ENCODE measurements at places on chromosomes 12 and 14.

- no peak for DNase-seq
These were observed 19.2 kb upstream of the PLEKHA5 start for GRCh38 chr12:19110221-19110940.

DNA sequence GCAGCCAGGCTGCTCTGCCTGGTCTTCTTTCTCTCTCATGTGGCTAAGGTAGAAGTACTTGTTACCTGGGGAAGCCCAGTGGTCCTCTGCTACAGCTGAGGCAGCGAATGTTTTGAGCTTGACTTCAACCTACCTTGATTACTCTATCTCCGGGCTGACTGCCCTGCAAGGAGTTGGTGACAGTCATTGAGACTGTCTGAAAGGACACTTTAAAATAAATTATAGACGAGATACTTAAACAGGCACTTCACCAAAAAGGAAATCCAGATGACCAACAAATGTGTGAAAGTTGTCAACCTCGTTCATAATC is 474 bp upstream of the CIT start:
- DNase-seq = no peak

- peak; percentile 2 for DNase-seq
These were observed 185.8 kb downstream of the DUSP6 start for GRCh38 chr12:89166525-89166934.

DNA sequence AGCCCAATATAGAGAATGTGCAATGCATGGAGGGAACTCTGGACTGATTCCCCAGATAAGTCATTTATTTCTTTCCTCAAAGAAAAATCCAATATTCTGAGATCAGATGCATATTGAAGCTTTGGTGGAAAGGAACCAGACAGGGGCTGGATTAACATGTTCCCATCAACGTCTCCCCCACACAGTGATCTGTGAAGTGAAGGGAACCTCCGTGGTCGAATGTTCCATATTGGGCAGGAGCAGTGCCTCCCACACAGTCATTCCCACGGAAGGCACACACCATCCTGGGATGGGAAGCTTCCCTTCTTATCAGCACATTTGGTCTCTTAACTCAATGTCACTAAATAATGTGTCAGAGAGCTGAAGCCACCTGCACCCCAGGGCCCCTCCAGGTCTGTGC is 247.1 kb downstream of the BCL11B start:
- DNase-seq = no peak

GRCh38 chr14:38578278-38578681 is 322.4 kb upstream of the CLEC14A start:
- DNase-seq = no peak

DNA sequence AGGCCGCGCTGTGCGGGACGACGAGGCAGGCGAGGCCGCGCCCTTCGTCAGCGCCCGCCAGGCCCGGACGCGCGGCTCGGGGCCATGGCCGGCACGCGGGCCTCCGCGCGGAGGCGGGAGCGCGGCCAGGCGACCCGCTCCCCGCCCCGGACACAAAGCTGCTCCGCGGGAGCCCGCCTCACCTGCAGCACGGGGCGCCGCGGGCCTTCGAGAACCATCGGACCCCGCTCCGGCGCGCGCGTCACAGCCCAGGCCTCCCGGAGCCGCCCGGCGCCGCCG is 342 bp downstream of the DICER1 start:
- DNase-seq = no peak

GRCh38 chr12:124529565-124530276 is 37.7 kb downstream of the NCOR2 start:
- DNase-seq = no peak

- DNase-seq = no peak
These were observed 80.6 kb downstream of the CCDC59 start for GRCh38 chr12:82277582-82277981.

- DNase-seq = no peak
These were observed 28.2 kb upstream of the TMEM233 start for GRCh38 chr12:119565404-119565803.

- DNase-seq = no peak
These were observed 34.5 kb downstream of the RPH3A start for GRCh38 chr12:112826011-112826410.

GRCh38 chr12:24573621-24574020 is 375.3 kb downstream of the BCAT1 start:
- no peak for DNase-seq

GRCh38 chr12:108380382-108380781 is 41.3 kb upstream of the CMKLR1 start:
- DNase-seq = no peak

- no peak for DNase-seq
These were observed 26.5 kb downstream of the BCL7A start for GRCh38 chr12:122048151-122048550.

GRCh38 chr12:88562151-88562550 is 18.1 kb downstream of the KITLG start:
- no peak for DNase-seq

DNA sequence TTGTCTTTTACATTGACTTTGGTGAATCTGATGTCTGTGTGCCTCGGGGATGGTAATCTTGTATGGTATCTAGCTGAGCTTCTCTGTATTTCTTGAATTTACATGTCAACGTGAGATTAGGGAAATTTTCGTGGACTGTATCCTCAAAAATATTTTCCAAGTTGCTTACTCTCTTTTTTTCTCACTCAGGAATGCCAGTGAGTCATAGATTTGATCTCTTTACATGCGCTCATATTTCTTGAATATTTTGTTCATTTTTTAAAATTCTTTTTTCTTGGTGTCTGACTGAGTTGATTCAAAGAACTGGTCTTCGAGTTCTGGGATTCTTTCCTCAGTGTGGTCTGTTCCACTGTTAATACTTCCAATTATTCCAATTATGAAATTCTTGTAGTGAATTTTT is 207.7 kb downstream of the RAD51B start:
- no peak for DNase-seq

- DNase-seq = no peak
These were observed 114.0 kb upstream of the FAR2 start for GRCh38 chr12:29035112-29035511.

DNA sequence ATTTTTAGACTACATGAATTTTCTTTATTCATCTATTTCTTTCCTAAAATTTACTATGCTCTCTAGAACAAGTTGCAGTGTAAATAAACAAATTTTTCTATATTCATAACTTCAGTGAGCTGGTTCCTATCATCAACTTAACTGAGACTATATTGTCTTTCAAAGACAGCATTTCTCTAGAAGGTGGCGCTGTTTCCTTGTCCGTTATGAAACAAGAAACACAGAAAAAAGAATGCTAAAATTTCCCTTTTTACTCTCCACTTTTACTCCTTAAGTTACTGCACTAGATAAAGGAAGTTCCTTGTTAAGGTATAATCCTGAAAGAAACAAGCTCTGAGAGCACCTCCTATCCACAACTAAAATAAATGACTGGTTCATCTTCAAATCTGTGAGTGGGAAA is 8.2 kb upstream of the CLEC2A start:
- no peak for DNase-seq

- DNase-seq = no peak
These were observed 399.8 kb downstream of the RGS6 start for GRCh38 chr14:72332046-72332445.

- no peak for DNase-seq
These were observed 14.6 kb downstream of the ETV6 start for GRCh38 chr12:11664101-11664500.

DNA sequence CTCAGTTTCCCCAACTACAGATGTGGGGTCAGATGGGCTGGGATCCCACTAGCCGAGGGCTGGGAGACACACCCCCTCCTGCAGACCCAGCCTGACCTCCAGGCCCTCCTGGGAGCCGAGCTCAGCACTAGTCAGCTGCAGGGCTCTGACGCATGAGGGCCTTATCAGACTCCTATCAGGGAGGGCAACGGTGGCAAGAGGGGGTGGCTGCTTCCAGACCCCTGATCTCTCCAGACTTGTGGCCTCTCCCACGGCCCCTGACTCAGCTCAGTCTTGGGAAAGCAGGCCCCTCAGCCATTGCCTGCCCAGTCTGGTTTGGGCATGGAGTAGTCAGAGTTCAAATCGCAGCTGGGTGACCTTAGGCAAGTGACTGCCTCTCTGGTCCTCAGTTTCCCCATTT is 2.5 kb downstream of the RASAL1 start:
- no peak for DNase-seq

GRCh38 chr12:45681465-45681864 is 48.0 kb upstream of the ARID2 start:
- DNase-seq = no peak

GRCh38 chr12:111274777-111275176 is 94.1 kb downstream of the PHETA1 start:
- DNase-seq = peak; percentile 32

DNA sequence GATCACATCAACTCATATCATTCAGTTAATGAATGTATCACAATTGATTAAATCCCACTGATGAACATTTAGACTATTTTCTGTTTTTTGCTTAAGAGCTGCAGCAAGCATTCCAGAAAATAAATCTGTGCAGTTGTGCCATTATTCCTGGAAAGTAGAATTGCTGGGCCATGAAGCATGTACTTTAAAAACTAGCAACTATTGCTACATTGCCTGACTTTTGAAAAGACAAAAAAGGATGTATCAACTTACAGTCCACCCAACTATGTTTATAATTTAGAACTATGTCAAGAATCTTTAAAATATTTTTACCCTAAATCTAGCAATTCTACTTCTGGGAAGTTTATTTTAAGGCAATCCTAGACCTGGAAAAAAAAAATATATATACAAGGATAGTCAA is 33.4 kb upstream of the ERGIC2 start:
- DNase-seq = no peak

- no peak for DNase-seq
These were observed 18.2 kb downstream of the ACVRL1 start for GRCh38 chr12:51925346-51926063.

GRCh38 chr14:96739200-96739910 is 57.8 kb upstream of the VRK1 start:
- DNase-seq = no peak

DNA sequence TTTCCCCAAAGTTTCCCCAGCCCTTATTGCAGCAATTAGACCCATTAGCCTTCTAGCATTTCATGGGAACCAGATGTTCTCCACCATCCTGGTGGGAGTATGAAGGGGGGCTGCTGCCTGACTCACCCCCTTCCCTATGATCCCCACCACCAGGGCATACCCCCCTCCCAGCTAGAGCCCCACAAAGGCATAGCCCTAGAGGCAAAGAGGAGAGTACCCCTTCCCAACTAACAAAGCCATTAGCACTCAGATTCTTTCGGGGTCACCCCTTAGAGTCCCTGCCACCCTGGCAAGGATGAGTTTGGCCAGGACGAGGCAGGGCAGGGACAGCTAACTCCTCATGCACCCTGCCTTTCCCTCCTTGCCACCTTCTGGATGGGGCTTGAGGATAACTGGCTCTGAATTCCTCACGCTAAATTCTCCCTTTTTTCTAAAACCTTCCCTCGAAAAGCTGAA is 9.2 kb downstream of the RARG start:
- DNase-seq = no peak

GRCh38 chr12:12859690-12860089 is 31.7 kb upstream of the GPRC5A start:
- no peak for DNase-seq

GRCh38 chr12:130764475-130765185 is 48.5 kb upstream of the RIMBP2 start:
- DNase-seq = no peak

- DNase-seq = no peak
These were observed 811.5 kb upstream of the SEL1L start for GRCh38 chr14:82345184-82345583.

DNA sequence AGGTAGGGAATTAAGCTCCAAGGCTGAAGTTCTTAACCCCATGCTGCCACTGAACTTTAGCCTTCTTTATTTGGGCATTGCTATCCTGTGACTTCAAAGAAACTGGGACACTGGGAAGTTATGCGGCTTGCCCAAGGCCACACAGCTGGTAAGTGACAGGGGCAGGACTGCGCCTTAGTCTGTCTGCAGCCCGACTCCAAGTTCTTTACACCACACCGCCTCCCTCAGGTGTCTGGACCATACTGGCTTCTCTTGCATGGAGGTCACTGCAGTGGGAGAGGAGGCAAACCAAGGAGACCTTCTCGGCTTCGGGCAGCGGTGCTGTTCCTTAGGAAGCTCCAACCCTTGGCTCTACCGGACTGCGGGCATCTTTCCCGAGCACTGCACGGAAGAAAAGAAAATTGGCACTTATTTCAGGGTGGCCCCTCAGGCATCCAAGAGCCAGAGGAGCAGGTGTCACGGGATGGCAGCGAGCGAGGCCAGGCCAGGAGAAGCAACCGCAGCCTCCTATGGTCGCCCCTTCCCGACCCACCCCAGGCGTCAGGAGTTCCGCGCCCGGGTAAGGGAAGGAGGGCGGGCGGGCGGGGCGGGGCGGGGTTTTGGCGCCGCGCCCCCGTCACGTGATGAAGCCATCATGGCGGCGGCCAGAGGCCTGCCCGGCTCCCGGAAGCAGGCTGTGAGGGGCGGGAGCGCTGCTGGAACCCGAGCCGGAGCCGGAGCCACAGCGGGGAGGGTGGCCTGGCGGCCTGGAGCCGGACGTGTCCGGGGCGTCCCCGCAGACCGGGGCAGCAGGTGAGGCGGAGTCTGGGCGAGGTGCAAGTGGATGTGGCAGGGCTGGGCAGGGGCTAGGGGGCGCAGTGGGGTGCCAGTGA is 16.4 kb upstream of the ESPL1 start:
- DNase-seq = peak; percentile 92

DNA sequence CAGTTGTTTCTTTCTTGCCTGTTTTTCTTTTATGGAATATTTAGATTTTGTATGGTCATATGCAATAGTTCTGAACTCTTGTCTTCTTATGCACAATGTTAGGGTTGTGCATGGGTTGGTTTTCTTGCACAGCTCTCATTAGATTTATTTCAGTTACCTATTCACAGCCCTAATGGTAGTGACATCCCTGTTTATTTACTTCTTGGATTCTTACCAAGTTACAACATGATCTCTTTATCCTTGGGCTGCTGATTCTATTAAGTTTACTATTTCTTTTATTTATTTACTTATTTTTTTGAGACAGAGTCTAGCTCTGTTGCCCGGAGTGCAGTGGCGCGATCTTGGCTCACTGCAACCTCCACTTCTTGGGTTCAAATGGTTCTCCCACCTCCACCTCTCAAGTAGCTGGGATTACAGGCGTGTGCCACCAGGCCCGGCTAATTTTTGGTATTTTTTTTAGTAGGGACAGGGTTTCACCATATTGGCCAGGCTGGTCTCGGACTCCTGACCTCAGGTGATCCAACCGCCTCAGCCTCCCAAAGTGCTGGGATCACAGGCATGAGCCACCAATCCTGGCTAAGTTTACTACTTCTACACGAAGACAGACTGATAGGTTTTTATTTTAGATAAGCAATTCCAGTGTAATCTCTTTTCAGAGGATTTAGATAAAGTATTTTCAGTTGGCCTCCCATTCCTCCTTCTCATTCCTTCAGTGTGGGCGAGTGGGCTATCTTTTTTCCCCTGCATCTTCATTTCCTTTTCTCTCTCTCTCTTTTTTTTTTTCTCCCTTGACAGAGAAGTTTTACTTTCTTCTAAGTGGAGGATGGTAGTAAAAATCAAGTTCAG is 395.1 kb upstream of the RGS6 start:
- no peak for DNase-seq

- DNase-seq = no peak
These were observed 80.2 kb downstream of the ELK3 start for GRCh38 chr12:96274331-96274730.

GRCh38 chr12:45660330-45660729 is 69.2 kb upstream of the ARID2 start:
- DNase-seq = no peak

- no peak for DNase-seq
These were observed 123.2 kb downstream of the FGD4 start for GRCh38 chr12:32522331-32523221.
